ENCODE measurements at places on chromosomes 11 and 22.
A peak's percentile ranks its signal among the peaks of the same experiment; 100 is the strongest.

DNA sequence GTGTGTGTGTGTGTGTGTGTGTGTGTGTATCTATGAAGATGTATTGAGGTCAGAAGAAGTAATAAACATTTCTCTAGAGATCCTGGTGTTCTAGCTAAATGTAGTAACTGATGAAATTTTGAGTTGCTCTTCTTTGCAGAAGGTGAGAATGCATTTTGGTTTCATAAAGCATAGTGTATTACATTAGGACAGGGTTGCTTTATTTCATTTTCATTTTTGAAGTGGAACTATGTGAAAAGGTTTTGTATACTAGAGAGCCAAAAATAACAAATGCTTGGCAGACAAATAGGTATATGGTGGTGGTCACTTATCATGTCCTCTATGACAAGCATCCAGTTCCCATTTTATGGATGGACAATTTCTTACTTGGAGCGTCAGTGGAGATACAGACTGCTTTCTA is 99.0 kb downstream of the CASP12 start:
- DNase-seq = no peak

- no peak for DNase-seq
Observed at GRCh38 chr11:117625237-117625636, 171.8 kb downstream of the DSCAML1 start.

DNA sequence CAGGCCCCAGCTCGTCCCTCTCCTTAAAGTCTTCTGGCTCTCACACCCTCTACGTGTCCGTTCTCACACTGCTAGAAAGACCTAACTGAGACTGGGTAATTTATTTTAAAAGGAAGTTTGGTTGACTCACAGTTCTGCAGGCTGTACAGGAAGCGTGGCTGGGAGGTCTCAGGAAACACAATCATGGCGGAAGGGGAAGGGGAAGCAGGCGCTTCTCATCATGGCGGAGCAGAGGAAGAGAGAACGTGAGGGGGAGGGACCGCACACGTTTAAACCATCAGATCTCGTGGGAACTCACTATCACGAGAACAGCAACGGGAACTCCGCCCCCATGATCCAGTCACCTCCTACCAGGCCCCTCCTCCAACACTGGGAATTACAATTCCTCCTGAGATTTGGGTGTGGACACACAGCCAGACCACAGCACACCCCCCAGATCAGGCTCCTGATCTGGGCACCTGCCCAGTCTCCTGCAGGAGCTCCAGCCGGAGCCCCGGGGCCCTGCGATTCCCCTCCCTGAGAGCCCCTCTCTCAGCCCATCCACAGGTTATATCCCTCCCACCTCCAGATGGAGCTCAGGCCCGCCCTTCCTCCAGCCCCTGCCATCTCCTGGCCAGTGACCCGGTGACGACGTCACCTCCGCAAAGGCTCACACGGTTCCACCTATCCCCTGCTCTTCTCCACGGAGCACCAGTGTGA is 170.2 kb downstream of the BRD1 start:
- peak; percentile 33 for DNase-seq

- no peak for DNase-seq
Observed at GRCh38 chr11:31772412-31772811, 38.7 kb downstream of the PAX6 start.

- DNase-seq = no peak
Observed at GRCh38 chr11:17978553-17979287, 34.1 kb downstream of the SERGEF start.
